Mesothelial cell of epicardium (in vitro differentiated cells): ENCODE measurements at places on chromosomes 16 and 17.

GRCh38 chr17:63102034-63102433, 136.0 kb downstream of the TANC2 start:
- no peak overlapping the region for H3K4me3 ChIP-seq
- no peak for DNase-seq
- H3K4me1 ChIP-seq = peaks cover 11% of the 10 kb centered on the region
- H3K36me3 ChIP-seq = peaks cover 6% of the 10 kb centered on the region
- no peak overlapping the region for H3K27ac ChIP-seq

DNA sequence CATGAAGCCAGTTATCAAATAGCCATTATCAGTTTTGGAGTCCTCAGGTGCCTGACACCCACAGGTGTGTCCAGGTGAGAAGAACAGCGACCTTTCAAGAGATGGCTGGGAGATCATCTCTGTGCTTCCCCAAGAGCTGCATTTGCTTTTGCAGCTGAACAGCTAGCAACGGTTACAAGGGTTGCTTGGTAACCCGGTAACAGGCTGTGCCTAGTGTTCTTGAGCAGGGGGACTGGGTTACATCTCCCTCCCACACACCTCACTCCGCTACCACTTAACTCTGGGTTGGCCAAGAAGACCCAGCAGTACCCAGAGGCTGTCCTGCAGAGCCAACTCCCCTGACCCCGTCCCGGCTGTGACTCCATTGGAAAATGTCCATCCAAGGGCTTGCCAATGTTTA, 147.0 kb downstream of the SLC39A11 start:
- H3K36me3 ChIP-seq = no peaks in the 10 kb centered on the region
- DNase-seq = no peak
- H3K4me1 ChIP-seq = peaks cover 7% of the 10 kb centered on the region
- H3K27ac ChIP-seq = no peak overlapping the region

- peaks cover 41% of the 10 kb centered on the region for H3K27me3 ChIP-seq
- no peak for DNase-seq
- no peaks in the 10 kb centered on the region for H3K36me3 ChIP-seq
Observed at GRCh38 chr17:11144358-11145233, 96.4 kb upstream of the SHISA6 start.

GRCh38 chr16:1786242-1787055, 3.7 kb downstream of the NUBP2 start:
- no peak for DNase-seq
- no peak overlapping the region for H3K4me3 ChIP-seq
- peaks cover 5% of the 10 kb centered on the region for H3K36me3 ChIP-seq
- no peak overlapping the region for H3K27ac ChIP-seq
- H3K4me1 ChIP-seq = peaks cover 14% of the 10 kb centered on the region

GRCh38 chr16:19166500-19166899, 1.5 kb upstream of the SYT17 start:
- H3K4me3 ChIP-seq = no peak overlapping the region
- H3K27ac ChIP-seq = no peak overlapping the region
- H3K27me3 ChIP-seq = peaks cover 24% of the 10 kb centered on the region
- no peak for DNase-seq

DNA sequence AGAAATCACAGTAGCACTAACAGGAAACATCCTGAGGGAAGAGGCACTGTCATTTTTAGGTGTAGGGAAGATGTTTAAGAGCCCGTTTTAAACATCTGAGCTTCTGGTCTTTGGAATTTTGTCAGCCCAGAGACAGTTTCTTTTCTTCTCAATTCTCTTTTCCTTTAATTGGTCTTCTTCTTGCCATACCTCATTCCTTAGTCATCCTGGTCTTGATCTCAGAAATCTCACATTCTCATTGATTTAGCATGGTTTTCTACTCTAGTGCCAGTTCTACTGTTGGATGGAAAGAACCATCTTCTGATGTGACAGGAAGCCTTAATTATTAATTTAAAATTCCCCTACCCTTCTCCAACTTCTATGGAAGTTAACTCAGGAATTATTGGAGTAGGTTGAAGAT, 25.4 kb downstream of the BMERB1 start:
- H3K4me1 ChIP-seq = no peaks in the 10 kb centered on the region
- peaks cover 38% of the 10 kb centered on the region for H3K27me3 ChIP-seq
- no peak overlapping the region for H3K27ac ChIP-seq
- H3K4me3 ChIP-seq = no peak overlapping the region
- no peak for DNase-seq

GRCh38 chr17:78787444-78787843, 5.4 kb upstream of the CYTH1 start:
- H3K4me3 ChIP-seq = no peak overlapping the region
- DNase-seq = no peak
- peaks cover 8% of the 10 kb centered on the region for H3K36me3 ChIP-seq
- H3K27me3 ChIP-seq = no peaks in the 10 kb centered on the region

- H3K36me3 ChIP-seq = no peaks in the 10 kb centered on the region
- H3K4me1 ChIP-seq = peaks cover 49% of the 10 kb centered on the region
- no peak for DNase-seq
- H3K27ac ChIP-seq = peak overlapping the region; percentile 97
- H3K27me3 ChIP-seq = no peaks in the 10 kb centered on the region
Observed at GRCh38 chr16:57486858-57487834, 853 bp upstream of the DOK4 start.

DNA sequence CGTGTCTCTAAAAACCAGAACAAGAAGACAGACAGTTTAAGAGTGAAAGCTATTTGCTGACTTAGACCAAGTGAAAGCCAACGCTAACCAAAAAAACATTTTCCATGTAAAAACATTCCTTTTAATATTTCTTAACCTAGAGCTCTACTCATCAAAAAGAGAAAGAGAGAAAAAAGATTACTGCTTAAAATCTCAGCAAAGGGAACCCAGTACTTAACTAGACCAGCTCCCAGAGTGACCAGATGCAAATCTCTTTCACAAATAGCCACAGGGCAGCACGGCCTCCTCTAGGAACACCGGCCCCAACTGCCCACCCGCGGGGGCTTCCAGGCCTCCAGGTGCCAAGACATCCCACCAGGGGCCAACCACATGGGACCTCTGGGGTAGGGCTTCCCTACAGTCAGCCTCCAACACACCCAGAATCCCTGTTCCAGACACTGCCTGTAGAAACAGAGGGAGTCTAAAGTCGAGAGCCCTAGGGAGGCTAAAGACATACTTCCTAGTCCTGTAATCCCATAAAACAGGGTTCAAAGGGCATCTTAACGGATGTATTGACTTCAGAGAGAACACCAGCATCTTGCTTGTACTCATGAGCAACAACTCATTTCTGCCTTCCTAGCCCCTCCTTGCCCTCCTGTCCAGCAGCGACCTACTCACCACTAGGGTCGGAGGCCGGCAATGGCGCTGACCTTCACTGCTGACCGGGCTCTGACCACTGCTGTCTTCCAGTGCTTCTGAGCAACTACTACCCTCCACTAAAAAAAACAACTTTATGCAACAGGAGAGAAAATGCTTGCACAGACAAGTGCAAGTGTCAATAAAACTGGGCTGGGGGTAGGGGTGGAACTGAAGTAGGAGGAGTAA, 21.3 kb downstream of the ZCCHC14 start:
- DNase-seq = no peak
- H3K27ac ChIP-seq = peak overlapping the region; percentile 22
- H3K36me3 ChIP-seq = peaks cover 3% of the 10 kb centered on the region
- H3K4me3 ChIP-seq = no peak overlapping the region
- peaks cover 40% of the 10 kb centered on the region for H3K4me1 ChIP-seq
- no peaks in the 10 kb centered on the region for H3K27me3 ChIP-seq

DNA sequence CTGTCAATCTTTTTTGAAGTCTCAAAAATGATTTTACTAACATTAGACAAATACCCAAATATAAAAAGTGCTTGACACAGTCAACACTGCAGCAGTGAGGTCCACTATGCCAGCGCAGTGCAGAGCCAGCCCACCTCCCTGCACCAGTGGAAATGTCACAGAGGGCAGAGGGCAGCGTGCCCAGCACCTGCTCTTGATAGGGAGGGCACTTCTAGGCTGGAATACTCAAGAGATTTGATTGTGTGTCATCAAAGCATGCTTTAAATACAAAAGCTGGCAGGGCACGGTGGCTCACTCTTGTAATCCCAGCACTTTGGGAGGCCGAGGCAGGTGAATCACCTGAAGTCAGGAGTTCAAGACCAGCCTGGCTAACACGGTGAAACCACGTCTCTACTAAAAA, 136.0 kb downstream of the ANKRD11 start:
- DNase-seq = no peak
- H3K4me3 ChIP-seq = no peak overlapping the region
- no peaks in the 10 kb centered on the region for H3K27me3 ChIP-seq
- peaks cover 3% of the 10 kb centered on the region for H3K36me3 ChIP-seq
- peaks cover 39% of the 10 kb centered on the region for H3K4me1 ChIP-seq
- H3K27ac ChIP-seq = no peak overlapping the region

- no peaks in the 10 kb centered on the region for H3K36me3 ChIP-seq
- H3K4me1 ChIP-seq = peaks cover 7% of the 10 kb centered on the region
Observed at GRCh38 chr16:9955677-9956076, 226.6 kb downstream of the GRIN2A start.

DNA sequence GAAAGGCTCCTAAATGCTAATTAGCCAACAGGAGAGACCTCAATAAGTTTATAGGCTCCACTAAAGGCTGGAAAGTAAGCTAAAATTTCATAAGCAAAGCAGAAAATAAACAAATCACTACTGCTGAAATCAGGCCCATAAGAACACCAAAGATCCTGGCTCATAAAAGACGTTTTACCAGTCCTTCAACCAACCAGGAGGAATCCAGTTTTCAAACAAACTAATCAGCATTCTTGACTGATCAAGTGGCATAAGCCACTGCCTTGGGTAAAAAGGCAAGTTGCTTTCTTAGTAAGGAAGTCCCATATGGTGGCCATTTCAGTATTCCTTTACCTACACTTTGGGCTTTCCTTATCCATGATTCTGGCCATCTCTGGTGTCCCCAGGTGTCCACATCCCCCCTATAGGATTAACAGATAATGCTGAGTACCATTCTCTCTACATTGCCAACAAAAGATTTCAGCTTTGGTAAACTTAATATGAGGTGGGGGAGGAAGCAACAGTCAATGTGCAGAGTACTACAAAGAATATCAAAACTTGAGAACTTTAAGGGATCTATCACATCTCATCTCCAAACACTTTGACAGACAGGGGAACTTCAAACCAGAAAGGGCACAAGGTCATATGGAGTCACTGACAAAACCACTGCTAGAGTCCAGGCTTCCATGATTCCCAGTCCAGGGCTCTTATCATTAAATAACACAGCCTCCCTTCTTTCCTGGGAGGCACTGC, 1.3 kb downstream of the TOM1L2 start:
- no peak for DNase-seq
- H3K27ac ChIP-seq = peak overlapping the region; percentile 72
- H3K4me1 ChIP-seq = peaks cover 50% of the 10 kb centered on the region
- H3K27me3 ChIP-seq = no peaks in the 10 kb centered on the region

GRCh38 chr16:13781169-13781564, 138.8 kb upstream of the ERCC4 start:
- no peak overlapping the region for H3K4me3 ChIP-seq
- H3K36me3 ChIP-seq = no peaks in the 10 kb centered on the region
- no peak for DNase-seq
- H3K4me1 ChIP-seq = no peaks in the 10 kb centered on the region
- H3K27ac ChIP-seq = no peak overlapping the region
- peaks cover 9% of the 10 kb centered on the region for H3K27me3 ChIP-seq

- no peaks in the 10 kb centered on the region for H3K36me3 ChIP-seq
- no peak overlapping the region for H3K4me3 ChIP-seq
- no peaks in the 10 kb centered on the region for H3K27me3 ChIP-seq
- H3K27ac ChIP-seq = no peak overlapping the region
Observed at GRCh38 chr17:64418506-64419339, 28.1 kb upstream of the PECAM1 start.

GRCh38 chr17:48541577-48542113, 3.3 kb downstream of the HOXB2 start:
- peaks cover 61% of the 10 kb centered on the region for H3K4me1 ChIP-seq
- no peak for DNase-seq
- no peaks in the 10 kb centered on the region for H3K27me3 ChIP-seq
- peak overlapping the region; percentile 89 for H3K4me3 ChIP-seq
- H3K36me3 ChIP-seq = peaks cover 17% of the 10 kb centered on the region

DNA sequence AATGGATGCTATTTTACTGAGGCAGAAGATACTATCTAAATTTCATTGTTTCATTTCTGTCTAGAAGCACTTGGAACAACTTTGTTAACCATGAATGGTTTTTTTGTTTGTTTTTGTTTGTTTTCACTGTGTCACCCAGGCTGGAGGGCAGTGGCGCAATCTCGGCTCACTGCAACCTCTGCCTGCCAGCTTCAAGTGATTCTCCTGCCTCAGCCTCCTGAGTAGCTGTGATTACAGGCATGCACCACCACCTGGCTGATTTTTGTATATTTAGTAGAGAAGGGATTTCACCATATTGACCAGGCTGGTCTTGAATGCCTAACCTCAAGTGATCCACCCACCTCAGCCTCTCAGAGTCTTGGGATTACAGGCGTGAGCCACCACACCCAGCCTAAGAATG, 40.5 kb downstream of the ABHD15 start:
- no peak overlapping the region for H3K27ac ChIP-seq
- peaks cover 29% of the 10 kb centered on the region for H3K36me3 ChIP-seq
- DNase-seq = no peak
- no peak overlapping the region for H3K4me3 ChIP-seq
- no peaks in the 10 kb centered on the region for H3K27me3 ChIP-seq
- H3K4me1 ChIP-seq = no peaks in the 10 kb centered on the region
